ENCODE measurements at places on chromosomes 2 and 18.

GRCh38 chr2:174682578-174683391, 81.5 kb downstream of the CHRNA1 start:
- DNase-seq = peak; percentile 79

- peak; percentile 48 for DNase-seq
Measured at GRCh38 chr2:240921311-240921994, 15.3 kb downstream of the CROCC2 start.

DNA sequence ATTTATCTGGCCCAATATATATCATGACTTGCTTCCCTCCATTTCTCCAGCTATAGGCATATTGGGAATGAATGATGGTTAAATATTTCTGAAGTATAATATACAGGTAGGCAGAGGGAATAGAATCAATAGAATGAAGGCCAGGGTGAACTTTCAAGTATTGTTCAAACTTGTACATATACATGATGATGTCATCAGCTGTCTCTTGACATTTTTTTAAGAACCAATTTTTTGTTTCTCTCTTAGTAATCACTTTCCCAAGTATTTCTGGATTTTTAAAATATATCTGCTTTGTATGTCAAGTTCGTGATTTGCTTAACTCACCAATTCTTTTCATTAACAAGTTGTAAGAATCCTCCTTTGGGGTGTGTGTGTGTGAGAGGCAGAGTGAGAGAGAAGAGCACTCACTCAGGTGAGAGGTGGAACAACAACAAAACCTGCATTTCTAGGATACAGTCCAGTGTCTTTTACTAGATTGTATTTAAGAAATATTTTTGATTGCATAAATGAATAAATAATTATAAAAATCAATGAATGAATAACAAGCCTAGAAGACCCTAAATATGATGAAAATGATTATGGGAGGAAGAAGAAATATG, 1239.1 kb downstream of the LRP1B start:
- no peak for DNase-seq

- DNase-seq = no peak
Measured at GRCh38 chr2:206256706-206257205, 17.7 kb upstream of the ZDBF2 start.

- no peak for DNase-seq
Measured at GRCh38 chr2:119063177-119063576, 95.4 kb downstream of the C1QL2 start.

GRCh38 chr2:136530146-136530545, 235.2 kb upstream of the THSD7B start:
- no peak for DNase-seq

Measured in activated CD8-positive, alpha-beta memory T cell treated with anti-CD3 and anti-CD28 coated beads, Interleukin-2, amount 50 U/mL, for 48 hours (primary cell).